Urinary bladder (tissue), 4 donors: ENCODE measurements at places on chromosomes 4 and X. TPM values are rescaled to one million over a fixed set of nuclear protein-coding genes. Genes with fewer than 3 reads are reported as not detected.

Gene GAGE12F
- not detected for total RNA-seq

Gene PF4V1
- not detected for total RNA-seq

DNA sequence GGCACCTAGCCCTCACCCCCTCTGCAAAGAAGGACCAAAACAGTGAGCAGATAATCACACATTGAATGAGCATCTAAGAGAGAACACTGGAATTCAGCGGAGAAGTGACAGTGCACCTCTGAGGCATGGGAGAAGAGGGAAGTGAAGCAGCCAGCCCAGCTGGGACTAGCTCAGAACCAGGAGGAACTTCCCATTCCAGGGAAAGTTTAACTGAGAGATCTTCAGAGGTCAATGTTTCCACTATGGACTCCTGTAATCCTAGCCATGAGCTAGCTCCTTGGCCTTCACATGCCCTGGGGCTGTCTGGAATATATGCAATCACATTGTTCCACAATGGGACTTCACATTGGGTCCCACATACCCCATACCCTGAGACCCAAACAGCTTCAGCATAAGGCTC is 24.4 kb downstream of the TLR6 start:
- no peak for DNase-seq

DNA sequence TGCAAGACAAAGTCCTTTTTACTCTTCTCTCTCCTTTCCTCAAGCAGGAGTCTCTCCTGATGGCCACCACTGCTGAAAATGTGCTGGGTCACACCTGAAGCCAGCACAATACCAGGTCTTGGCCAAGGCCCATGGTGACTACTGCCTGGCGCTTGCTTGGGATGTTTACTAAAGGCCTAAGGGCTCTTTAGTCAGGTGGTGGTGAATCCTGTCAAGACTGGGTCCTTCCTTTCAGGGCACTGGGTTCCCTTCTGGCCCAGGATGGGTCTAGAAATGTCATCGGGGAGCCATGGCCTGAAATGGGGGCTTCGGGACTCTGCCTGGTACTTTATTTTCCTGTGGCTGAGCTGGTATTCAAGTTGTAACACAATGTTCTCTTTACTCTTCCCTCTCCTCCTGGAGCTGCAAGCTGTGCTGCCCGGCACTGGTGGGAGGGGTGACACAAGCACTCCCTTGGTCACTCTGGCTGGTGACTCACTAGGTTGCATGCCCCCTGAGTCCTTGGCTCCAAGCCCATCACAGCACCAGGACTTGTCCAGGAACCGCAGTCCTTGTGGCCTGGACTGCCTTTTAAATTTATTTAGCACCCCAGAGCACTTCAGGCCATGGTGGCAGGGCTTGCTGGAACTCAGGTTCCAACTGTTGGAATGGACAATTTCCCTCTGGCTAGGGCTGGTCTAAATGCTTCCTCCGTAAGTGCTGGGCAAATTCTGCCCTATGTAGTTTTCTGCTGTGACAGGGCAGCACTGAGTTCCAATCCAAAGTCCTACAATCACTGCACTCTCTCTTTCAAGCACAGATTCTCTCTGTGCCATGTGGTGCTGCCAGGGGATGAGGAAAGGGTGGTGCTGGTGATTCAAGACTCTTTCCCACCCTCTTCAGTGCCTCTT is 11.3 kb downstream of the ARL13A start:
- DNase-seq = no peak
